ENCODE measurements at places on chromosomes 5 and 9. TPM values are rescaled to one million over a fixed set of nuclear protein-coding genes. Genes with fewer than 3 reads are reported as not detected.
A peak's percentile ranks its signal among the peaks of the same experiment; 100 is the strongest.

DNA sequence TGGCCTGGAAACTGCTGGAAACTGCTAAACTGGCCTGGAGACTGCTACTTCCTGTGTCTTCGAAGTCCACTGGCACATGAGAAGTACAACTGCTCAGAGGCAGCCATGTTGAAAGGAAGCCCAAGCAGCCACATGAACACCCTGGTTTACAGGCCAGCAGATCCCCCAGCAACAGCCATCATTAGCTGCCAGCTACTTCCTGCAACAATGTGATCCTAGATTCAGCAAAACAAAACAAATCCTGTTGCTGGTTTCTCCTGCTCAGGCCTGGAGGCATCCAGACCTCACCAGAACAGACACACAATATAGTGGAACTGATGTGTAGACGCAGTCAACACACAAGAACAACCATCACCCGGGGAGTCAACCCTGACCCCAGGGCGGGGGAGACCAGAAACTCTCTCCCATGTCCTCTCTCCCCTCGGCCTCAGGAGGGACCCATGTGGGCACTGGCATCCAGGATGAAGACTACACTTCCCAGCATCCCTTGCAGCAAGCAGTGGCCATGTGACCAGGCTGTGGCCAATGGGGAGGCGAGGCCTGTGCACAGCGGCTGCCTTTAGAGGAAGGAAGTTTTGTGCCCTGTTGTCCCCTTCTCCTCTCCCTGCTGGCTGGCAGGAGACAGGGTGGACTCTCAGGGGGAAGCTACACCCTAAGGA lies 9.2 kb upstream of the LCN15 start:
- no peaks in the 10 kb centered on the region for H3K27me3 ChIP-seq
- H3K36me3 ChIP-seq: no peaks in the 10 kb centered on the region
- no peak overlapping the region for H3K27ac ChIP-seq

GRCh38 chr5:9869616-9870288 lies 239.6 kb upstream of the TAS2R1 start:
- no peak for DNase-seq
- H3K27ac ChIP-seq: no peak overlapping the region

DNA sequence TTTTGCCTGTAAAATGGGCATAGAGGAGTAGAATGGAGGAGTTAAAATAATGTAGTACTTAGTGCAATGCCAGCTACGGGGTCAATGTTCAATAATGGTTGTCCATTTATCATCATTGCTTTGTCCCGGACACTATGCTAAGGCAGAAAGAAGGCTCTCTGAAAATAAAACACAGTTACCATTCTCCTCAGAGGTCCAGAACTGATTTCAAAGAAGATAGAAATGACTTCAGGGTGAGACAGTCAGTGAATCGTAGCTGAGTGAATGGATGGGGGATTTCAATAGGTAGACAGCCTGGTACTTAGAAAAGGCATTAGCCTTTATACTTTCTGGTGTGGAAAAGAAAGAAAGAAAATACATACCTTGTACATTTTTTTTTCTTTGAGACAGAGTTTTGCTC lies 1.2 kb upstream of the AK3 start:
- no peaks in the 10 kb centered on the region for H3K36me3 ChIP-seq
- H3K27me3 ChIP-seq: no peaks in the 10 kb centered on the region
- no peak for DNase-seq

GRCh38 chr5:172906888-172907287 lies 52.3 kb upstream of the RPL26L1 start:
- no peaks in the 10 kb centered on the region for H3K27me3 ChIP-seq
- H3K4me3 ChIP-seq: no peak overlapping the region
- no peaks in the 10 kb centered on the region for H3K4me1 ChIP-seq
- DNase-seq: no peak

LHX3 gene
- not detected for total RNA-seq

PCDHA1 gene
- total RNA-seq: not detected

DNA sequence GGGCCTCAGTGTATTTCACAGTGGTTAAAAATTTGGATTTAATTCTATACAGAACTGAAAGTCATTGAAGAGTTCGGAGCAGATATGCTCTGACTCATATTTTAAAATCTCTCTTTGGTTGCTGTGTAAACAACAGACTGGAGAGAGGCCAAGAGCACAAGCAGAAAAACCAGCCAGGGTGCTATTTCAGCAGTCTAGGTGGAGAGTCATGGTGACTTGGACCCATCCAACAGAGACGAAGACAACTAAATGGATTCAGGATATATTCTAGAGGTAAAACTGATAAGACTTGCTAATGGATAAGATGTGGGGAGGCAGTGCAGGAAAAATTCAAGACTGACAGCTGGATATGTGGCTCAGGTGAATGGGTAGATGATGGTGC lies 168.9 kb downstream of the MAPKAP1 start:
- no peaks in the 10 kb centered on the region for H3K36me3 ChIP-seq
- no peak for DNase-seq
- H3K4me3 ChIP-seq: no peak overlapping the region

GRCh38 chr5:127441799-127442484 lies 75.5 kb upstream of the PRRC1 start:
- H3K4me3 ChIP-seq: no peak overlapping the region
- H3K36me3 ChIP-seq: no peaks in the 10 kb centered on the region
- no peaks in the 10 kb centered on the region for H3K4me1 ChIP-seq
- no peak overlapping the region for H3K27ac ChIP-seq

GRCh38 chr5:137071931-137072330 lies 427.2 kb downstream of the SPOCK1 start:
- no peaks in the 10 kb centered on the region for H3K36me3 ChIP-seq
- H3K27ac ChIP-seq: no peak overlapping the region
- no peak for DNase-seq
- H3K27me3 ChIP-seq: no peaks in the 10 kb centered on the region
- H3K4me1 ChIP-seq: no peaks in the 10 kb centered on the region
- H3K4me3 ChIP-seq: no peak overlapping the region

RASGRF2 gene
- total RNA-seq: 17.4 TPM

DNA sequence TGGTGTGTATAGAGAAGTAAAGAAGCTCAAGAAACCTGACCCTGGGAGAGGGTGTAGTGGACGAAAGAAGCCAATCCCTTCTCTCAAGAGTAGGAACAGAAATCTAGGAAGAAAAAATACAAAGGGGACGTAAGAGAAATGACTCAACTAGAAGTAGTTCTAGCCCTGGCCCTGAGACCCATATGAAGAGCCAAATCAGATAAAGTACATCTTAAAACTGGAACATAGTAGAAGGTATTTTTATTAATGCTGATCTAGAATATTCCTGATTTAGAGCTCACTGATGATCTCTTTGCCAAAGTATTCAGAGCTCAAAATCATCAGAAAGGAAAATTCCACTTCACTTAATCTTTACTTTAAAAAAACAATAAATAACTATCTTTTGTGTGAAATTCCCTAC lies 184.8 kb downstream of the MLLT3 start:
- H3K36me3 ChIP-seq: no peaks in the 10 kb centered on the region
- H3K4me1 ChIP-seq: no peaks in the 10 kb centered on the region
- no peak for DNase-seq
- H3K27ac ChIP-seq: no peak overlapping the region

DNA sequence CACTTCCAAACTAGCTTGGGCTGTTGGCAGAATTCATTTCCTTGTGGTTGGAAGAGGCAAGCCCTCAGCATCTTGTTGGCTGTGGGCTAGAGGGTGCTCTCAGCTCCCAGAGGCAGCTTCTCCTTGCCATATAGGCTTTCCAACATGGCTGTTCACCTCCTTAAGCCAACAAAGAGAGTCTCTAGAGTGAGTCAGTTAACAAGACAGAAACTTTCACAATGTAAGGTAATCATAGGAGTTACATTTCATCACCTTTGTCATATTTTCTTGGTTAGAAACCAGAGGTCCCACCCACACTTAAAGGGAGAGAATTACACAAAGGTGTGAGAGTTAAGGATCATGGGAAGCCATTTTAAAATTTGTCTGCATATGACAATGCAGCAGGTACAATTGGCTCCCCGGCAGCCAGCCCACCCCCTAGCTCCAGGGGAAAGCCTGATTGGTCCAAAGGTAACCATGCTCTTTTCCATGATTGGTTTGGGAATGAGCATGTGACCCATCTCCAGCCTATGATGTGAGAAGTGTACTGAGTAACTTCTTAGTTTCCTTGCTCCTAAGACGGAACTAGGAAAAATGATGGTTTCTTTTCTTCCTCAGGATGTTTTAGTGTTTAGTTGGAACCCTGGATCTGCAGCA lies 109.8 kb upstream of the MSX2 start:
- H3K36me3 ChIP-seq: no peaks in the 10 kb centered on the region
- H3K4me3 ChIP-seq: no peak overlapping the region

GRCh38 chr5:157596487-157596886 lies 20.9 kb upstream of the ADAM19 start:
- H3K27ac ChIP-seq: no peak overlapping the region
- no peak for DNase-seq
- no peak overlapping the region for H3K4me3 ChIP-seq
- H3K36me3 ChIP-seq: no peaks in the 10 kb centered on the region

GRCh38 chr9:109918339-109919163 lies 138.6 kb downstream of the PALM2AKAP2 start:
- no peak for DNase-seq
- H3K4me3 ChIP-seq: no peak overlapping the region
- peaks cover 6% of the 10 kb centered on the region for H3K4me1 ChIP-seq
- peak overlapping the region; percentile 52 for H3K27ac ChIP-seq
- no peaks in the 10 kb centered on the region for H3K36me3 ChIP-seq

GRCh38 chr9:127053057-127053821 lies 69.2 kb downstream of the ANGPTL2 start:
- peak overlapping the region; percentile 11 for H3K27ac ChIP-seq
- no peaks in the 10 kb centered on the region for H3K36me3 ChIP-seq
- no peaks in the 10 kb centered on the region for H3K27me3 ChIP-seq
- DNase-seq: no peak

DNA sequence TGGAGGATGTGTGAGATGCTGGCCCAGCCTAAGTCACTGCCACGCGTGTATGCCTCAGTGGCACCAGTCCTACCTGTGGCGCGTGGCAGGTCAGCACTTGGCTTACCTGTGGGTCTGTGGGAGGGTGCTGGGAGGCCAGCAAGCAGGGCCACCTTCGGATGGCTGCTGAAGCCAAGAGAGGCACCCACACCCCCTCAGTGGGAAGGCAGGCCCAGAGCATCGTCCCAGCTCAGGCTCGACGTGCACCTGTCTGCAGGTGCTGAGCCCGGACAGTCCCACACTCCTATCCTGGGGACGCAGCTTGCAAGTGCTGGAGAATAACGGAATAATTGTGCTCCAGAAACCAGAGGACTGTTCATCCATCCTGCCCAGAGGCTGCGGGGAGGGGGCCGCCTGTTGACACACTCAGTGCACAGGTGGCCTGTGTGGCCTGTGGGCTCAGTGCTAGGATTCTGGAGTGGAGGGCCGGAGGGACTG lies 24.0 kb downstream of the NKD2 start:
- H3K4me1 ChIP-seq: no peaks in the 10 kb centered on the region
- DNase-seq: peak; percentile 54
- H3K4me3 ChIP-seq: no peak overlapping the region
- no peaks in the 10 kb centered on the region for H3K36me3 ChIP-seq
- no peak overlapping the region for H3K27ac ChIP-seq
- no peaks in the 10 kb centered on the region for H3K27me3 ChIP-seq

GRCh38 chr5:177040814-177041420 lies 18.4 kb downstream of the ZNF346 start:
- peaks cover 2% of the 10 kb centered on the region for H3K36me3 ChIP-seq
- no peak overlapping the region for H3K4me3 ChIP-seq
- H3K27me3 ChIP-seq: no peaks in the 10 kb centered on the region
- no peak overlapping the region for H3K27ac ChIP-seq
- H3K4me1 ChIP-seq: peaks cover 2% of the 10 kb centered on the region
- DNase-seq: no peak

ANKRD34B gene
- not detected for total RNA-seq

DNA sequence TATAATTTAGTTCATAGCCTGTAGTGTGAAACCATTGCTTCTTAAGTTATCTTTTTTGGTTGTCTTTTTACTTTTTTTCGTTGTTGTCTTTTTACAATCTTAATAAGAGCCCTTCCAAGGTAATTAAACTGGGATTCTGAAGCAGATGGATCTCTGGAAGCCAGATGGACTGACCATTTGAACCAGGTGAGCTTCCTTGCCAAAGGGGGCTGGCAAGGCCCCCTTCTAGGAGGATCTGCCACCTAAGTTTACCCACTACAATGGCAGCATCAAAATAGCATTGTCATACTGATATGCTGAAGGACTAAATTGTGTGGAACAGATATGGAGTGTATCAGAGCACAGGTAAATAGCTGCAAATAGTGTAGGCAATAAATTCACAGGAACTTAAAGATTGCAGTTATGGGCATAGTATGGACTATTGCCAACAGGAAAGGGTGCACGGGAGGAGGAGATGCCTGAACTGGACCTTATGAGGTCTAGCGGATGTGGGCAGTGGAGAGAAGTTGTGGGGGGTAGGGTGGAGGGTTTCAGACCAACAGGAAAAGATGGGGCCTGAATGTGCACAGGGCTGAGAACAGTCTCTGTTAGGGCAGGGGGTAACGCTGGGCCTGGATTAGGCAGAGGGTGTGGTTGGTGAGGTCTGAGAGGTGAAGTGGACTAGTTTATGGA lies 61.5 kb upstream of the CTXN3 start:
- no peaks in the 10 kb centered on the region for H3K27me3 ChIP-seq
- no peaks in the 10 kb centered on the region for H3K36me3 ChIP-seq
- H3K4me1 ChIP-seq: no peaks in the 10 kb centered on the region
- no peak for DNase-seq
- no peak overlapping the region for H3K27ac ChIP-seq

IFNK gene
- not detected for total RNA-seq

DNA sequence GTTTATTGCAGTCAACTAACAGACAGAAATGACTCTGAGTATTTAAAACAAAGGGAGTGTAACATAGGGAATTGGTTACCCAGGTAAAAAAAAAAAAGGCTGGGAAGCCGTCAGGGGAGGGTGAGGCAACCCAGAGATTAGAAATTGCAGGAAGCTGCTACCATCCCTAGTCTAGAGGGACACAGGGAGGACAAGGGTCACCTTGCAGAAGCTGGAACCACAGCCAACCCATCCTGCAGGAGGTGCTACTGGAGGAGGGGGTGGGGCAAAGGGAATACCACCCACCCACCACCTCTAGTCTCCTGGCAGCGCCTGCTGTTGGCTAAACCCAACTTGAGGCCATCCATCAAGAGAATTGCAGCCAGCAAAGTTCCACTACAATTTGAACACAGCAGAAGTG lies 6.5 kb downstream of the CAST start:
- peaks cover 5% of the 10 kb centered on the region for H3K4me1 ChIP-seq
- no peak for DNase-seq
- no peak overlapping the region for H3K4me3 ChIP-seq
- no peaks in the 10 kb centered on the region for H3K36me3 ChIP-seq
- no peak overlapping the region for H3K27ac ChIP-seq

GRCh38 chr5:91443761-91444467 lies 60.8 kb upstream of the ARRDC3 start:
- no peaks in the 10 kb centered on the region for H3K36me3 ChIP-seq
- no peak for DNase-seq
- no peaks in the 10 kb centered on the region for H3K27me3 ChIP-seq
- no peak overlapping the region for H3K4me3 ChIP-seq
- no peaks in the 10 kb centered on the region for H3K4me1 ChIP-seq
- no peak overlapping the region for H3K27ac ChIP-seq

DNA sequence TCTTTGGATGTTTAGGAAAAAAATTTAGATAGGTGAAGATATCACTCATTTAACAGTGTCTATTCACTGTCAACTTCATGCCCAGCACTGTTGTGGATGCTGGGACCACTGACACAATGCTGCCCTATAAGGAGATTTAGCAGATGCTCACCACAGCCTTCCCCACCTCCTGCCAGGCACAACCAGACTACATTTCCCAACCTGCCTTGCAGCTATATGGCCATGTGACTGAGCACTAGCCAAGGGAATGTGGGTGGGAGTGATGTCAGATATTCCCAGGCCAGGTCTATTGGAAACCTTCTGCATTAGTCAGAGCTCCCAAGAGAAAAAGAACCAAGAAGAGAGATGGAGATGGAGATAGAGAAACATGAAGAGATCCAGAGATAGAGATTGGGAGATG lies 302.6 kb upstream of the TAS2R1 start:
- no peak for DNase-seq
- no peaks in the 10 kb centered on the region for H3K27me3 ChIP-seq
- H3K4me1 ChIP-seq: no peaks in the 10 kb centered on the region
- no peaks in the 10 kb centered on the region for H3K36me3 ChIP-seq
- H3K4me3 ChIP-seq: no peak overlapping the region
- H3K27ac ChIP-seq: no peak overlapping the region

All from aorta (tissue), 5 donors.